Upper lobe of left lung (tissue), 6 donors: ENCODE measurements at places on chromosomes 3 and 15. TPM values are rescaled to one million over a fixed set of nuclear protein-coding genes. Genes with fewer than 3 reads are reported as not detected.

The GOLGA6B gene
- not detected for total RNA-seq

The LRRC31 gene
- 1.7 TPM for total RNA-seq

The ADGRG7 gene
- total RNA-seq, result not detected

The HDC gene
- 2.5 TPM for total RNA-seq

The GPR176 gene
- total RNA-seq, result 1.4 TPM

The CASR gene
- total RNA-seq, result not detected

The AHSG gene
- not detected for total RNA-seq

DNA sequence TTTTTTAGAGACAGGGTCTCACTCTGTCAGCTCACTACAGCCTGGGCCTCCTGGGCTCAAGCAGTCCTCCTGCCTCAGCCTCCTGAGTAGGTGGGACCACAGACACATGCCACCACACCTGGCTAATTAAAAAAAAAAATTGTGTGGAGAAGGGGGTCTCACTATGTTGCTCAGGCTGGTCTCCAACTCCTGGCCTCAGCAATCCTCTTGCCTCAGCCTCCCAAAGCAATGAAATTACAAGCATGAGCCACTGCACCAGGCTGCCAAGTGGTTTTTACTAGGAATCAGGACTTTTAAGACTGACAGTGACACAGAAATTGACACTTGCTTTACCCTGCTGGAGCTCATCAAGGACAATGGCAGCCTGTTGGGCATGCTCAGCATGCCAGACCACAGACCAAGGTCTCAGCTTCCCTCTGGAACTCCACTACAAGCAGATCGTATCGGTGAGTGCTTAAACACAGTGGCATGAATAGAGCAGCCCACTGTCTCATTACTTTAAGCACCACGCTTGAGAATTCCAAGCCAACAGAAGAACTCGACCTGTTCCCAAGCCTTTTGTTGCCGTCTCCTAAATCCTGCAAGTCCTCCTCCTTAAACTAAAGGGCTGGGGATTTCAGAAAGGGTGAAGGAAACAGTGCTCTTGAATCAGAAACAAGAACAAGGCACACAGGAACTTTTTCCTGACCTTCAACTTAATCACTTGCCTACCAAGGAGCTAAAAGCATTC, 41.4 kb downstream of the EOMES start:
- H3K4me3 ChIP-seq, result no peak overlapping the region
- H3K27me3 ChIP-seq, result no peaks in the 10 kb centered on the region
- no peak for DNase-seq

DNA sequence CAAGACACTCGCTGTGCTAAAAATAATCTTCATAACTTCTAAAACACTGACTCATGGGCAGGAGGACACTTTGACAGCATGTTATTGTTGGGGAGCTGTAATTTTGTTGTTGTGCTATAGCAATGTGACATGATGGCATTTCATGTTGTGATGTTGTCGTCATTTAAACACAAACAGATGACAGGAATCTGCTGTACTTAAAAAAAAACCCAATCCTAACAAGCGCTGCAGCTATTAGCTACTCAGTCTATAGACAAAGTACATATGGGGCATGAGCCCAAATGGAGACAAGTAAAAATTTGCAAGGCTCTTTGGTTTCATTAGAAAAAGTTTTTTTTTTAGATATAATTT, 828 bp upstream of the ATOSA start:
- peak overlapping the region; percentile 97 for H3K27ac ChIP-seq
- H3K27me3 ChIP-seq, result no peaks in the 10 kb centered on the region
- H3K36me3 ChIP-seq, result no peaks in the 10 kb centered on the region
- DNase-seq, result no peak
- H3K4me3 ChIP-seq, result peak overlapping the region; percentile 75

- no peaks in the 10 kb centered on the region for H3K27me3 ChIP-seq
- no peaks in the 10 kb centered on the region for H3K4me1 ChIP-seq
- H3K36me3 ChIP-seq, result peaks cover 23% of the 10 kb centered on the region
- no peak overlapping the region for H3K27ac ChIP-seq
- no peak for DNase-seq
- H3K4me3 ChIP-seq, result no peak overlapping the region
These were observed 63.5 kb downstream of the SLC49A4 start for GRCh38 chr3:122858373-122858772.

GRCh38 chr3:60767536-60767935, 483.7 kb downstream of the FHIT start:
- DNase-seq, result no peak
- no peaks in the 10 kb centered on the region for H3K36me3 ChIP-seq
- H3K4me1 ChIP-seq, result no peaks in the 10 kb centered on the region
- no peak overlapping the region for H3K27ac ChIP-seq
- no peaks in the 10 kb centered on the region for H3K27me3 ChIP-seq

- H3K4me1 ChIP-seq, result no peaks in the 10 kb centered on the region
- H3K27me3 ChIP-seq, result no peaks in the 10 kb centered on the region
- H3K27ac ChIP-seq, result no peak overlapping the region
- DNase-seq, result no peak
- no peak overlapping the region for H3K4me3 ChIP-seq
These were observed 242.1 kb upstream of the PDZRN3 start for GRCh38 chr3:73866846-73867245.
